Activated T-helper 1 cell treated with anti-CD3 and anti-CD28 coated beads, Interleukin-12 subunit alpha, Interleukin-12 subunit beta, Interleukin-2, Interleukin-4 antibody, amounts not matched to agents 30 ng/mL and 10 ng/mL and 1 ng/mL, durations not matched to agents 14 hours and 24 hours and 36 hours (primary cell): ENCODE measurements at places on chromosomes 12 and 14.
A peak's percentile ranks its signal among the peaks of the same experiment; 100 is the strongest.

- DNase-seq = no peak
- no peak overlapping the region for H3K27ac ChIP-seq
- no peaks in the 10 kb centered on the region for H3K27me3 ChIP-seq
- no peaks in the 10 kb centered on the region for H3K4me1 ChIP-seq
- no peak overlapping the region for H3K4me3 ChIP-seq
Measured at GRCh38 chr12:17918013-17918412, 172.0 kb downstream of the RERGL start.

DNA sequence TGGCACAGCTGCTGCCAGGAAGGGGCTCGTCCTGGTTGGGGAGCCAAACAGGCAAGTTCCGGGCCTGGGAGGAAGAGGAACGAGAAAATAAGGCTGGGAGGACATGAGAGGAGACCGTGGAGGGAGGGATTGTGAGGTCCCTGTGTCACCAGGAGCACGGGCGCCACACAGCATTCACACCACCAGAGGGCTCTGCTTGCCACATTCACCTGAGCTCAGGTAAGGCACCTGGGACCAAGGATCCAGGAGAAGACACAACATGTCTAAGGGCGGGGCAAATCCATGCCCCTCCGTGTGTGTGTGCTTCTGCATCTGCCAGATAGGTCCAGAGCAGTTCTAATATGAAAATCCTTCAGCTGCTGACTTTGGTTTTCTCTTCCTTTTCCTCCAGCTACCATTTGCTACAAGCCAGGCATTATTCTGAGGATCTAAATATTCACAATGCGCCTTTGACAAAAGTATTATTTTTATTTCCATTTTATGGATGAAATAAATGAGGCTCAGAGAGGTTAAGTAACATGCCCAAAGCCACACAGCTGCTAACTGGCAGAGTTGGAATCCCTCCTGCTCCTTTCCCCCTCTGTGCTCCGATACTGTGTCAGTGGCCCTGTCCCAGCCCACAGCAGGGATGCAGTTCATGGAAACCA, 14.6 kb downstream of the RAPGEF3 start:
- no peak overlapping the region for H3K4me3 ChIP-seq
- H3K27me3 ChIP-seq = peaks cover 18% of the 10 kb centered on the region
- H3K36me3 ChIP-seq = no peaks in the 10 kb centered on the region
- H3K27ac ChIP-seq = no peak overlapping the region
- DNase-seq = peak; percentile 17

- no peak overlapping the region for H3K4me3 ChIP-seq
- no peak for DNase-seq
- no peaks in the 10 kb centered on the region for H3K36me3 ChIP-seq
- H3K4me1 ChIP-seq = no peaks in the 10 kb centered on the region
- H3K27ac ChIP-seq = no peak overlapping the region
- no peaks in the 10 kb centered on the region for H3K27me3 ChIP-seq
Measured at GRCh38 chr12:74818412-74818811, 280.8 kb downstream of the ATXN7L3B start.

GRCh38 chr14:94079891-94080620, 946 bp downstream of the DDX24 start:
- peaks cover 63% of the 10 kb centered on the region for H3K4me1 ChIP-seq
- DNase-seq = no peak
- peak overlapping the region; percentile 100 for H3K27ac ChIP-seq
- peaks cover 40% of the 10 kb centered on the region for H3K36me3 ChIP-seq

- H3K36me3 ChIP-seq = peaks cover 2% of the 10 kb centered on the region
- H3K27ac ChIP-seq = peak overlapping the region; percentile 5
- H3K4me1 ChIP-seq = peaks cover 10% of the 10 kb centered on the region
- H3K4me3 ChIP-seq = no peak overlapping the region
- peaks cover 1% of the 10 kb centered on the region for H3K27me3 ChIP-seq
Measured at GRCh38 chr12:132162508-132163031, 18.3 kb downstream of the NOC4L start.

- H3K27ac ChIP-seq = no peak overlapping the region
- H3K36me3 ChIP-seq = no peaks in the 10 kb centered on the region
- DNase-seq = no peak
- no peaks in the 10 kb centered on the region for H3K4me1 ChIP-seq
- peaks cover 7% of the 10 kb centered on the region for H3K27me3 ChIP-seq
Measured at GRCh38 chr12:26032719-26033241, 74.3 kb downstream of the RASSF8 start.
